Stomach (tissue), 19 donors: ENCODE measurements at places on chromosomes 3 and 15. TPM values are rescaled to one million over a fixed set of nuclear protein-coding genes. Genes with fewer than 3 reads are reported as not detected.

PLA2G4D gene
- total RNA-seq: not detected

CATSPER2 gene
- total RNA-seq: 6.2 TPM

RTP4 gene
- 3.6 TPM for total RNA-seq

CHST13 gene
- 12.5 TPM for total RNA-seq

GABRA5 gene
- total RNA-seq: 2.2 TPM

GOLGA8K gene
- not detected for total RNA-seq

BBS4 gene
- total RNA-seq: 46.7 TPM

MCF2L2 gene
- not detected for total RNA-seq

SUCNR1 gene
- total RNA-seq: not detected

C3orf33 gene
- 5.5 TPM for total RNA-seq

CGNL1 gene
- 22.6 TPM for total RNA-seq

TMC3 gene
- not detected for total RNA-seq

SLC28A2 gene
- 48.8 TPM for total RNA-seq

ARL13B gene
- total RNA-seq: 6.5 TPM

DNA sequence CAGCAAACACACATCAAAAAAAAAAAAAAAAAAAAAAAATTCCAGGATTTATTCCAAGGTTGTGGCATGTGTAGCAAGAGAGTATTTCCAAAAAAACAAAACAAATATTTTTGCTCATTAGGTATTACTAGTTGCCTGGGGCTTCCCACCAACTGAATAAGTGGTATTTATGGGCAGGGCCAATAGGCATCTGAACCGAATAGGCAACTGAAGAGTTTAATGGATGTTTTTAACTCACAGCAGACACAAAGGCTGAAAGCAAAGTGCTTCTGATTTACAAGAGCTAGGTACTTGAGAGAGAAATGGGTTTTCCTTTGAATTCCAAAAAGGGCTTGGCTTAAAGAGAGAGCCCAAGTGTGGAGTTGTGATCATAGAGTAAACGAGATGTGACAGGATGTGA lies 21.4 kb downstream of the EIF4E3 start:
- DNase-seq: no peak

GRCh38 chr3:15997274-15997943 lies 177.1 kb upstream of the GALNT15 start:
- DNase-seq: no peak

DNA sequence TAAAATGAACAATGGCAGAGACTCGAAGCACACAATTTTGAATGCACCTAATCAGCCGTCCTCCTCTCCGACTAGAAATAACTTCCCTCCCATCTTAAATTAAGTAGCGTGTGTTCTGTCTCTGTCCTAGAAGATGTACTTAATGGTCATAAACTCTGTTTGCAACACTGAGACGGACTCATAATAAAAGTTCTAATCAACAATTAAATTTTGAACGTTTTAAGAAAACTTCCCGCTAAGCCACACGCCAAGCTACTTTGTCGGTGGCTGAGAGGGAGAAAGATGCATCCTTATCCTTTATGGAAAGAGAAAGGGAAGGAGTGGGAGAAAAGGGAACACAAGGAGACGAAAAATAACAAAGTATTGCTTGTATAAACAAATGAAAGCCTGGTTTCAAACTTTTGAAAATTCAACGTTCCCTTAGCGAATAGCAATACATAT lies 989 bp downstream of the GNB4 start:
- DNase-seq: peak; percentile 21

- DNase-seq: no peak
Measured at GRCh38 chr15:69673291-69673881, 220.8 kb downstream of the RPLP1 start.

DNA sequence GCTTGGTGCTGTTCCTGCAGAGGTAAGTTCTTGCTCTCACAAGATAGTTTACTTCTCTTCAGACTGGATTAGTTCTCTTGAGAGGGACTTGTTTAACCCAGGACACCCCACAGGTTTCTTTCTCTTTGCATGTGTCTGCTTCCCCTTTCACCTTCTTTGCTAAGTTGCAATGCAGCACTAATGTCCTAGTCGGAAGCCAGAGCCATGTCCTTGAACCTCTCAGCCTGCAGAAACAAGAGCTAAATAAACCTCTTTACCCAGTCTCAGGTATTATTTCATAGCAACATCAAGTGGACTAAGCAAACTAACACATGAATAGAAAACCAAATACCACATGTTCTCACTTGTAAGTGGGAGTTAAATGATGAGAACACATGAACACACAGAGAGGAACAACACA lies 915.2 kb downstream of the NSUN3 start:
- DNase-seq: no peak

DNA sequence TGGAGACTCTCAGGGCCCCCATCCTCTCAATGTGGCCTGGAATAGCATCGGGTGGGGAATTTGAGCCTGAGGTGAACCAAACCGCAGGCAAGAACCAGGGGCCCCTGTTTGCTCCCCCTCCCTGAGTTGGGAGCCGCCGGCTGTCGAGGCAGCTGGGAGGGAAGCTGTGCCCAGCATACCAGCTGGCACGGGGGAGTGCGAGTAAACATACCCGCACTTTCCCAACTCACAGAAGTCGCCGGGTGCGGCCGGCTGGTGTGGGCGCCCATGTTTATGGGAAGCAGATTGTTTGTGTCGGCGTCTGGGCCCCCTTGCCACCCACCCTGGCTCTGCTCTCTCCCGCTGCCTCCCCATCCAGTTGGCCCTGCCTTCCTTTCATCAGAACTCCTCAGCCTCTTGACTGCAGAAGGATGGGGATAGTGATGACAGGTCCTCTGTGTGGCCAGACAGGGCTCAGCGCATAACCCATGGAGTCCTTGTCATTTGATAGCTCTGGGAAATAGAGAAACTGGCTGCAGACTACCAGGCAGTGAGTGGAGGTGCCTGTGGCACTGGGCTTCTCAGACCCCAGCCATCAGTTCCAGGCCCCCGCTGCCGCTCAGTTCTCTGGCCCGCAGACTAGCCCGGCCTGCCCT lies 60.4 kb downstream of the CACNA2D2 start:
- no peak for DNase-seq

DNA sequence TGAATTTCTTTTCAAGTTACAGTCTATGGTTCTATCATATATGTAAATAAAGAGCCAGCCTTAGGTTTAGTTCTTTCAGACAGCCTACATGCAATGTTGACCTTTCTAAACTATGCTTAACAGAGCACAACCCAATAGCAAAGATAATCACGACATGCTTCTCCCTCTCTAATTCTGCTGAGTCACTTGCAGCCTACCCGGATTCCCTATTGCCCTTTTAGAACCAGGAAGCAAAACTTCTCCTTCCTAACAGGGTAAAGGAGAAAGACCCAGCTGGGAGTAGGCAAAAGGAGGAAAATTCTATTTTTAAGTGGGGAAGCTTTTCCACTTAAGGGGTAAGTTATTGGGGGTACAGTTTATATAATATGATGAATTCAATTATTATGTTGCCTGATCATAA lies 79.3 kb downstream of the SLC7A14 start:
- DNase-seq: no peak

GRCh38 chr3:14439501-14440167 lies 37.2 kb downstream of the SLC6A6 start:
- peak; percentile 90 for DNase-seq

DNA sequence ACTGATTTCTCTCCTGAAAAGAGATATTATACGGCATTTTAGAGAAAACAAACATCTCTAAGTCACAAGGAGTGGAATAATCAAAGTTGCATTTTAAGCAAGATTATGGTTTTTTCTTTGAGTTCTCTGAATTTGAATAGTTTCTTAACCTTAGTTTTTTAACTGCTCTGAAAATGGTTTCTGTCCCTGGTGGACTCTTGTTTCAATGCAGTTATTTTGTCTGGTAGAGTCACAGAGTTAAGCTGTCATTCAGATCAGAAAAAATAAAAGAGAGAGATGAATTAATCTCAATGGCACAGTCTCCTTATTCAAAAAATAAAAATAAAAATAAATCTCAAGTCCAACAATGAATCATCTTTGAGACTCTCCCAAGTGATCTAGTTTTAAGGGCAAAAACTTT lies 19.0 kb downstream of the AGTR1 start:
- no peak for DNase-seq

DNA sequence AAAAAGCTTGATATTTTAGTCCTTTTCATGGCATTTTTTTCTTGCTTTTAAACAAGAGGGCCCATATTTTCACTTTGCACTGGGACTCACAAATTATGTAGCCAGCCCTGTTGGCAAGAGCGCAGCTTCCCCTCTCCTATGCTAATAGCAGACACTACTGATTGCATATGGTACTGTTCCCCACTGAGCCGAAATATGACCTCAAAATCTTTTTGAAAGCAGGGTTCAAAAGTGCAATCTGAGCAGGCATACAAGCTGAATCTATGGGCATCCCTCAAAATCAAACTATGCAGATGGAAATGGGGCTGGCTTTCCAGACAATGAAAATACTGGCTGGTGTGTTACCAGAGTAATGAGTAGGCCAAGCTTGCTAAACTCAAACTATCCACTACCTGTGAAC lies 225.2 kb upstream of the SETMAR start:
- no peak for DNase-seq
